ENCODE measurements at places on chromosomes 2 and 18. TPM values are rescaled to one million over a fixed set of nuclear protein-coding genes. Genes with fewer than 3 reads are reported as not detected.

GRCh38 chr2:75155115-75155514 lies 44.2 kb downstream of the TACR1 start:
- DNase-seq, result no peak

DNA sequence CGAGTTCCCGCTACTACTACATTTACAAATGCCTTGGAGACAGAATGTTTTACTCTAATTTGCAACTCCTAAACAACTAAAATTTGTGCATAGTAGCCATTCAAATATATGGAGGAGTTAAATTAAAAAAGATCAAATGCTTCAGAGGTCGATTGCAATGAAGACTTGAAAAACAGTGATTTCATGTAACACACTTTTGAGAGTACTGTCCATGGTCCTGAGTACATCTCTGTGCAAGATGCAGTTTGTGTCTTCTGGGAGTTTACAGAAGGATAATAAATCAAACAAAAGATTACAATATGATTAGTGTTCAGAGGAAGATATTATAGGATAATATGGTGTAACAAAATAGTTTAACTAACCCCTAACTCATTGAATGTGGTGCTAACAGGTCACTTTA lies 894.7 kb downstream of the TMEM182 start:
- DNase-seq, result no peak

GRCh38 chr18:9475643-9476591 lies 604 bp downstream of the RALBP1 start:
- DNase-seq, result no peak

The OR6B2 gene
- not detected for total RNA-seq

The POTEJ gene
- not detected for total RNA-seq

DNA sequence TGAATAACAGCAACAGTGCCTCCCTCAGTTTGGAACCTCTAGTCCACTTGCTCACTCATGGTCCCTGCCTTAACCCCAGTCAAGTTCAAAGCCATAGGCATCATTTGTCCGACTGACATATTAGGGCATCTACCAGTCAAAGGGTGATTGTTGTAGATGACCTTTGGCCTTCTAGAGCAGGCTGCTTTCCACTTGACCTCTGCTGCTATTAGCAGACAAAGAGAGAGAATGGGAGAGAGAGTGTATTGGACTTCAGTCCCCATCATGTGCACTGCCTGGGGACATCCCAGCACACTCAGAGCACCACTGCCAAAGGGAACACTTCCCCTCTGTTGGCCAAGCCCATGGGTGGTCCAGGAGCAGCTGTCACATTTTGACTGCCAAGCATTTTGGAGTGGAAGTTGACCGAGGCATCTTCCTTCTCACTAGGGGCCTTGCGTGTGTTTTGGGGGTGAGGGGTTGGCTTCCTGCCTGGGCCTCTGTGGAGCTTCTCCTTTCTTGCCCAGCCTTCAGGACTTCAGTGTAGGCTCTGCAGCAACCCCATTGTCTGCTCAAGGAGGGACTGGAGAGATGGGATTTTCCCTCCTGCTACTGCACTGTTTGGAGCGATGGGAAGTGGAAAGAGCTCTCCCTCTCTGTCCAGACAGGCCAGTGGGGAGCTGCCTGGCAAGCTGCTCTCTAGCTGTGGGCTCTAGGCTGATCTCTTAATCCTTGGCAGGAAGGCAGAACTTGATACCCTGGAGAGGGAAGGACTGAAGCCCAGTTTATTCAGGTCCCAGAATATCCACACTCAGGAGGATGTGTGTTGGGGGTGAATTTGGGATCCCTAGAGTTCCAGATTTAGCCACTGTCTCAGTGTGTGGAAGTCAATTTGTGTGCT lies 68.1 kb downstream of the TMEM247 start:
- peak; percentile 79 for DNase-seq

- DNase-seq, result no peak
These were observed 66.5 kb upstream of the TMEM200C start for GRCh38 chr18:5961828-5962150.

DNA sequence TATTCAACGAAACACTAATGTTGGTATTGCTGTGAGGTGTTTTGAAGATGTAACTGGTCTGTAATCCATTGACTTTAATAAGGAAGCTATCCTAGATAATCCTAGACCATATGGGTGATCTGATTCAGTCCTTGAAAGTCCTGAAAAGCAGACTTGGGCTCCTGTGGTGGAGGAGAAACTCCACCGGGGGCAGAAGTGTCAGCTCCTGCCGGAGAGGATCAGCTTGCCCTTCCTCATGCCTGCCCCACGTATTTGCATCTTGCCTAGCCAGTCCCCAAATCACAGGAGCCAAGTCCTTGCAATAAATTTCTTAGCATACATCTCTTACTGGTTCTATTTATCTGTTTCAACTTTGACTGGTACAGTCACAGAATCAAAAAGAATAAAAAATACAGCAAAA lies 144.2 kb upstream of the DLGAP1 start:
- no peak for DNase-seq

- no peak for DNase-seq
These were observed 120.0 kb upstream of the MAPRE2 start for GRCh38 chr18:34921226-34921625.

The AQP12B gene
- total RNA-seq, result not detected

- peak; percentile 94 for DNase-seq
These were observed 15.6 kb upstream of the PPP1CB start for GRCh38 chr2:28736034-28736433.

- no peak for DNase-seq
These were observed 198.7 kb downstream of the MCFD2 start for GRCh38 chr2:46716927-46717326.

DNA sequence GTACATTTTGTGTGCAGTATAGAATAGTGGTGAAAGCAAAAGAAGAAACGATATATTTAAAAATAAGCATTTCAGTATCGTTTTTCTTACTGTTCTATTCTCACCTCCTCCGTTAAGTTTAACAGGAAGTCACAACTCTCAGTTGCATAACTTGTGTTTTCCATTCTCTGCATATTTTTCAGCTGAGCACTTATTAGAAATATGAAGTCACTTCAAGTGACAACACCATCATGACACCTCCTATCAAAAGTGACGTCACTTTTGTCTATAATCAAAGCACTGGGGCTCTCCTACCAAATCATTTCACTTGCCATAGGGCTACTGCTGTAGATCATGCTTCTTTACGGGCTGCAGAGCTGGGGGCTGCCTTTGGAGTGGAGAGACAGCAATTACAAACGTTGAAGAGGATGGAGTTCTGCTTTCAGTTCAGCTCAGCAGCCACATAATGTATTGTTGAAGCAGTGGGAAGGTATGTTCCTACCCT lies 36.3 kb downstream of the STAT4 start:
- DNase-seq, result no peak

The OTOS gene
- not detected for total RNA-seq

GRCh38 chr2:183541766-183542165 lies 417.5 kb downstream of the NUP35 start:
- DNase-seq, result no peak

The ASB18 gene
- total RNA-seq, result not detected

Data from sigmoid colon (tissue), 7 donors.